Activated T-helper 1 cell treated with anti-CD3 and anti-CD28 coated beads, Interleukin-2, amount 50 U/mL, for 16 hours (primary cell): ENCODE measurements at places on chromosomes 13 and 19.

DNA sequence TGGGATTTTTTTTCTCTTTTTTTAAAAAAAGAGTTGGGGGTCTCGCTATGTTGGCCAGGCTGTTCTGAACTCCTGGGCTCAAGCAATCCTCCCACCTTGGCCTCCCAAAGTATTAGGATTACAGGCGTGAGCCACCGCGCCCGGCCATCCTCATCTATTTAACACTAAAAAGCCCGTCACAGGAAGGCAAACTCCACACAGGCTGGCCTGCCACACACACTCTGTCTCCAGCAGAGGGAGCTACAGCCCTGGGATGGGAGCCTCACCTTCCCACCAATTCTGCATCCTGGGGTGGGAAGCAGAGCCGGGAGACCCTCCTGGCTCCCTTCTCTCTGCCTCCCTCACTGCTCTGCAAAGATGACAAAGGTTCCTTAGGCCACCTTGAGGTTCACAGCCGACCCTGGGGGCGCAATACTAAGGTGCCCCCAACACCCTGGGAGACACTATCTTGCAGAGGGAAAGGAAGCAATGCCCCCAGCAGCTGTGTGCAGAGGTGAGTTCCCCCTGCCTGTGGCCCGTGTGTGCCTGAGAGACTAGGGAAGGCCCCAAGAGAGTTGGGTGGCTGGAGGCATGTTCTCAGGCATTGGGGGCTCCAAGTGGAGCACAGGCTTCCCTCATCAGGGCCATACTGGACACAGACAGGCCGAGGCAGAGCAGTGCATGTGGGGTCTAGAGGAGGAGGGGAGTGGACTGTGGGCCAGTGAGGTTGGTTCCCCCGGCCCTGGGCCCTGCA is 27.4 kb upstream of the TIMM44 start:
- DNase-seq: no peak

GRCh38 chr13:110113284-110113764 is 193.6 kb downstream of the COL4A1 start:
- no peak for DNase-seq

GRCh38 chr13:78610381-78610883 is 7.1 kb upstream of the POU4F1 start:
- DNase-seq: no peak

- no peak for DNase-seq
Measured at GRCh38 chr13:113118261-113119021, 4.2 kb upstream of the F10 start.
